Activated B cell treated with CpG ODN at 0.5 μM for 24 hours (primary cell): ENCODE measurements at places on chromosomes 2 and 18.
A peak's percentile ranks its signal among the peaks of the same experiment; 100 is the strongest.

DNA sequence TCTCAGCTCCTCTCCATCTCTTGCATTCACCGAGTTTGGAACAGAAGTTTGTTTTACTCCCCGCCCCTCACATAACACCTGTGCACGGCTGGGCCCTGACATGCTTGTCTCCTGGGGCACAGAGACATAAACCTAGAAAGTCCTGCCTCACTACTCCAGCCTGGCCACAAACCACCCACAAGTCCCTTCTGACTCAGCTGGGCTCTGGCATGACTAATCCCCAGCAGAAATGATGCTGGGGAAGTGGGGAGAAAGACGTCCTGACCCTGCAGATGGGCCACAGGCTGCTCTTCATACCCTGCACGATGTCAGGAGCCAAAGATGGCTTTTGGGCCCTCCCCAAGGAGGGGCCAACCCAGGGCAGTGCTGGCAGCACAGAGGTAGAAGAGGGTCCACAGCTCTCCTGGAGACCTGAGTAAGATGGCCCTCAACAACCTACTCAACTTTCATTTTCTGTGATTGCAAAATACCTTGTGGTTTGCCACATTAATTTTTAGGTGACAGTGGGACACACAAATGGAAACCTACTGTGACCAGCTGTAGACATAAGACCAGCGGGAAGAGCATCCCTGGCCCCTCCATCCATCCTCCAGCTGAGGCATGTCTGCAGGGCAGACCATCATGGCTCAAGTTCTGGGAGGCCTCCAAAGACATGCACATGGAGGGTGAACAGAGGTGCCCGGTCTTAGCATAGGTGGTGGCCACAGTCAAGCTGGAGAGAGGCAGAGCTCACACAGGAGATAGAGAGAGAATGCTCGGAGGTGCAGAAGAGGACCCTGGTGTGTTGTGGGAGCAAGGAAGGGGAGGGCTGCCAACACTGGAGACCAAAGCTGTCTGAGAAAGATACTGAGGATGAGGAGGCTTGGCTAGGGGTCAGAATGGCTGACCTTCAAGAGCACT, 40.0 kb downstream of the DNMT3A start:
- peak; percentile 61 for DNase-seq

DNA sequence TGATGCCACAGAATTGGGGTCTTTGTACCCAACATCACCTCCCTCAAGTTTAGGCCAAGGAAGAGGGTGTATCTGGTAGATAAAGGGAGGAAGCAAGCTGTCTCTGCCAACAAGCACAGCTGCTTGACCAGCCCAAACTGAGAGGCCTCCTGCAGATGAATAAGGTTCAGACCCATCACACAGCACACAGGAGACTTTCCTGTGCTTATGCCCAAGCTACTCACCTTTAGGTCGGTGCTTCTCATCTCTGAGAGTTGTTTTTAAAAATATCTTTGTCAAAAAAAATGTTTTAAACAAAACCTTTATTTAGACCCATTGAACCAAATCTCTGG, 24.7 kb upstream of the SP3 start:
- no peak for DNase-seq

DNA sequence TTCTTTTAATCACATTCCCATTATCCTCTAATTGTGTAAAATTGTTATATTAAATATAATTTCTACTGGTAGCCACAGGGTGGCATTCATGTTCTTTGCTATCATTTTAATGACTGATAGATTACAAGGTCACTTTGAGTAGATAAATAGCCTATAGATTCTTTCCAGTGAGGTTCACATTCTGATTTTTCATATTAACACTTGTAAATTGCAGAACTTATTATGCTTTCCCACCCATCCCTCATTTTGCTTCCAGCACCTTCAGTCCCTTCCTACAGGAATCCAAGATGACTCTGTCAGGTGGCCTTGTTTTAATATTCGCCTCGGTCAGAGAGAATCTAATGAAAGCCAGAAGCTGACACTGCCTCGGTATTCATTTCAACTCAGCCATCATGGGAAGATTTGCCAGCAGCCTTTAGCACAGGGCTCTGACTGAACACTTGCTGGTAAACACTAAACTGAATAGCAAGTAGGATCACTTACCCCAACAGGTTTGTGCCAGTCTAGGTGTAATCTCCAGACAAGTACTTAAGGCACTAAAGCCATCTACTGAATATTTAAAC, 101.2 kb upstream of the FSHR start:
- DNase-seq, result no peak

GRCh38 chr2:211328126-211328525, 771.7 kb downstream of the CPS1 start:
- no peak for DNase-seq

- DNase-seq, result no peak
These were observed 85.1 kb downstream of the ANKRD12 start for GRCh38 chr18:9221661-9222060.

- no peak for DNase-seq
These were observed 438.4 kb upstream of the SPRED2 start for GRCh38 chr2:65870826-65871225.

- DNase-seq, result no peak
These were observed 219.5 kb downstream of the HDAC4 start for GRCh38 chr2:239181074-239181902.

DNA sequence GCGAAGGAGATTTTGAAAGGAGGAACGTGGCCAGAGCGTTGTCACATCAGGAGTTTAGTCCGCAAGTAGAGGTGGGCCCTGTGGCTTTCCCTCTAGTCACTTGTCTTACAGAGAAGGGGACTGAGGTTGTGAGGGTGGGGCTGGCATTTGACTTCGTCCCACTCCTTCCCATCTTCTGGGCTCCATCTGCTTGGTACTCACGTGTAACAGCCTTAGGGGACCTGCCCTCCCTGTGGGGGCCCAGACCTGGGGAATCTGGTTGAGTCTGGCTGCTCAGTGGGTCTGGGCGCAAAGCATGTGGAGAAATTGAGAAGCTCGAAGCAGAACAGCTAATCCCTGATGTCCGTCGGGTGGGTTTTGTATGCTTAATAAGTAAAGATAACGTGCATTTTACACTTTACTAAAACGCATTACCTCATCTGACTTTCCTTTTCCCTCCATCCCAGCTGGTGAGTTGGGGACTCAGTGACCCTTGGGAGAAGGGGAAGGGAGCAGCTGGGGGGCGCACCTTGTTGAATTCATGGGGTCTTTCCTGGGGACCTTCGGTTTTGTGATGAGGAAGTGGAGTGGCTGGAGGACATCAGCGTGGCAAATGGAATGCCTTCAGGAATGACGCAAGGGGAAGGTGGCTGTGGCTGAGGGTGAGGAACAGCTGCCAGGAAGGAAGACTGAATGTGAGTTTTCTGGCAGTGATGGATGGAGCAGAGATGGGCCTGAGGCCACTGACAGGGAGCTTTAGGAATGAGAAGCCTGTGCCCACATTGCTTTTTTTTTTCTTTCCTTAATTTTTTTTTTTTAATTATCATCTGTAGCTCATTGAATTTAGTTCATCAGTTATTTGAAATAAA, 44.8 kb downstream of the ASAP2 start:
- no peak for DNase-seq

- no peak for DNase-seq
These were observed 144.6 kb downstream of the LPIN1 start for GRCh38 chr2:11891028-11891427.

GRCh38 chr2:109059474-109060165, 69.4 kb upstream of the SH3RF3 start:
- DNase-seq, result no peak

DNA sequence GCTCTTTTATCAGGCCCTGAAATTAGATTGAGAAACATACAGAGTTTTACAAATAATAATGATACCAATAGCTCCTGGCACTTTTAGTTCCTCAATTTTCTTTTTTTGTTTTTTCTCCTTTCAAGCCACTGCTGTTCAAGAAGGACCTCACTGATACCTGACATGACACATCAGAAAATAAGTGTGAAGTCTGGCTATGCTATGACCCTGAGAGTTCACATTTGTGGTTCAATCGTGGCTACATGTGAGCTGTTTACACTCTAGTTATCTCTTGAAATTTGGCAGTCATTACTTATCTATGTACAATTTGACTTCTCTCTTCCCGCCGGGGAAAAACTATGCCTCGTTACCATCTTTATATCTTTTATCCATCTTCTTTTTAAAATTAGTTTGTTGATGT, 686.5 kb downstream of the EPHA4 start:
- no peak for DNase-seq

DNA sequence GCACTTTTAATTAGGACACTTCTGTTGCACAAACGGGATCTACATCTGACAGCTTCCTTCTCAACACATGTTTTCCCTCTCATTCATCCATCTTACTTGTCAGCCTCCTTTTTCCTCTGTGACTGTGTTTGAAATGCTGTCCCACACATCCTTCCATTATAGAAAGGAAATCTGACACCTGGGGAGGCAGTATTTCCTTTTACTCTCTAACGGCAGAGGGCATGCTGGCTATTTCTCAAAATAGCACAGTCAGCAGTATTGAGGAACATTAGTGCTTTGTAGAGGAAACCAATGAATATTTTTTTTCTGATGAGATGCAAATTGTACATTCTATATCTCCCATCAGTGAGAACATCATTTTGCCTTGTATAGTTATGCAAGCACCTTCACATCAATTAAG, 668.7 kb downstream of the SLC4A3 start:
- DNase-seq, result no peak
